ENCODE measurements at places on chromosomes 7 and 10.

GRCh38 chr10:11782793-11783557 is 40.2 kb upstream of the PROSER2 start:
- no peak for DNase-seq

DNA sequence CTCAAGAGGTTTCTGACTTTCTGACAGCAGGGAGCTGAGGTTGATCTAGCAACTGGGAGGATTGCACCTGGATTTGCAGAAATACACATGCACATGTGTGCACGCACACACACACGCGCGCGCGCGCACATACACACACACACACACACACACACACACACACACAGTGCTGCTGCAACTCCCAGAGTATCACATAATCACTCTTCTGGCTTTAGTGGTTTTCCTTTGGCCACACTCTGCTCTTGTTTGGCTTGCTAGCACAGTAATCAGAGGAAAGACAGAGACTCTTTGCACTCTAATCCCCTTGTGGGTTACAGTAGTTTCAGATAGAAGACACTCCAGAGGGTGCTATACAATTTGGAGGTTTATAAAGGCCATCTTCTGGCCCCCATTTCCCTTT is 705.0 kb downstream of the AUTS2 start:
- DNase-seq: no peak

GRCh38 chr7:66443946-66444345 is 184.7 kb upstream of the KCTD7 start:
- DNase-seq: no peak

- DNase-seq: no peak
These were observed 144.5 kb upstream of the FEZF1 start for GRCh38 chr7:122448893-122449589.

GRCh38 chr7:23767514-23767913 is 57.5 kb downstream of the STK31 start:
- DNase-seq: no peak

- DNase-seq: no peak
These were observed 180.9 kb downstream of the SEMA3A start for GRCh38 chr7:84013616-84014240.

DNA sequence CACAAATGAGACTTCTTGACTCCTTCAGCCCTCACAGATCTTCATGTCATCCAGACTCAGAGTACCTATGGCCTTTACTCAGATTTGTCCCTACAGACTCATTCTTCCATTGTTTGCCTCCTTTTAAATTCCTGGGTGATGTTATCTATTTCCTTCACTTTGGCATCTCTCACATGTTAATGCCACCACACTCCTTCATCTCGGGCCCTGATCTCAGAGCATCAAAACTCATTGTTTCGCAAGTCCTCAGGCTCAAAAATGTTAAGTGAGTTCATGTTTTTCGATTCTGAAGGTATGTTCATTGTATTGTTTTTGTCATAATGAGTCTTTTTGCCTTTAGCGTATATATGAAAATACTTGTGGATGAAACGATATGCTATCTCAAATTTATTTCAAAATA is 62.3 kb upstream of the AHR start:
- no peak for DNase-seq

- DNase-seq: no peak
These were observed 596.9 kb downstream of the PHTF2 start for GRCh38 chr7:78395298-78396036.

DNA sequence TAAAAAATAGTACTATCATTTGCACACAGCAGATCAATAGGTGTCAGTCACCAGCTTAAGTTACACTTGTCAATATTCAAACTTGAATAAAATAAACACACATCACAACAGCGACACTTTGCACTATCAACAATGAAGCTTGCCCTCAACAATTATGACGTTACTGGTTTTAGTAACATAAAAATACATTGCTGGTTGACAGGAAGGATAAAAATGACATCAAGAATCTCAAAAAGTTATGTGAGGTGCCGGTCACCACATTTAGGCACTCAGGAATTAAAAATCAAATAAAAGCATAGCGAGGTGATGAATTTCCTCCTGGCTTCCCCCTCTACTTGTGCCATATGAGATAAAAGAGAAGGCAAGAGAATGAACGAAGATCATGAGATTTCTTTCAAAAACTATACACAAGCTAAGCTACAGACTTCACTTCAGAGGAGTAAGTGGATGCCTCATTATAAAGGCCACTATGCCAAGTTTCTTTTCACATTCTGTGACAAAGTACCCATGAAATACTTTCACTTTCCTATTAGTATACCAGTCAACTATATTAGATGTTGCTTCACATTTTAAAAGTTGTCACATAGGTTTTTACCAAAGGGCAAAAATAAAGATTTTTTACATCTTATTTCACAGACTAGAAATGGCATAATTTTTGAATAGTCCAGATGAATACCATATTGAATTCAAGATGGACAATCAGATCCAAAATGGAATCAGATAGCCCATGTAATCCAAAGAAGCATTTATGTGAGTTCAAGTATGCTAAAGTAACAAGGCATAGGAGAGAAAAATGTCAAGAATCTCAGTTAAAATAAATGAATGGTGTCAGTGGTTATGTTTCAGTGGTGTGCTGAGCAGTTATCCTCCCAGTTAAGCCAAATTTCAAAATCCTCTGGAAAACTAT is 3.6 kb downstream of the CCDC71L start:
- no peak for DNase-seq

DNA sequence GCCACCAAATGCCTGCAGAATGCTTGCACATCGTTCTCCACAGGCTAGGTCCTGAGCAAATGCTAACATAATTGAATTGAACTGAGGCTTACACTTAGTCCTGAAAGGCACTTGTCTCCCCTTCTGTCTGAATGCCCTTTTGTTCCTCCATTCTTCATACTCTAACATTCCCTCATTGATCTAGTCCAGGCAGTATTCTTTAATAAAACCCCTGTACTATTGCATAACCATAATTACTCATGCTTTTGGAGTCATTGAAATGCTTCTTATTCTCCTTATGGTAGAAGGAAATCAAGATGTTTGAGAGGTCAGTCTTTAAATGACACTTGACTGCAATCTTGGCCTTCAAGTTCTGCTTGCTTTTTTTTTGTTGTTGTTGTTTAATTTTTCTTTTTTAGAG is 7.1 kb downstream of the PI4K2A start:
- no peak for DNase-seq

- DNase-seq: no peak
These were observed 48.4 kb downstream of the SFMBT2 start for GRCh38 chr10:7362471-7362870.

All from DMS 273 treated with DMSO at 0.1 percent for 48 hours (cell line).